NT2/D1 (cell line): ENCODE measurements at places on chromosomes 7 and 10.

GRCh38 chr10:123943307-123943706, 51.7 kb upstream of the CPXM2 start:
- DNase-seq, result no peak

- DNase-seq, result no peak
Observed at GRCh38 chr7:144822223-144822622, 13.6 kb downstream of the TPK1 start.

GRCh38 chr10:66804962-66805361, 120.9 kb upstream of the LRRTM3 start:
- DNase-seq, result no peak

DNA sequence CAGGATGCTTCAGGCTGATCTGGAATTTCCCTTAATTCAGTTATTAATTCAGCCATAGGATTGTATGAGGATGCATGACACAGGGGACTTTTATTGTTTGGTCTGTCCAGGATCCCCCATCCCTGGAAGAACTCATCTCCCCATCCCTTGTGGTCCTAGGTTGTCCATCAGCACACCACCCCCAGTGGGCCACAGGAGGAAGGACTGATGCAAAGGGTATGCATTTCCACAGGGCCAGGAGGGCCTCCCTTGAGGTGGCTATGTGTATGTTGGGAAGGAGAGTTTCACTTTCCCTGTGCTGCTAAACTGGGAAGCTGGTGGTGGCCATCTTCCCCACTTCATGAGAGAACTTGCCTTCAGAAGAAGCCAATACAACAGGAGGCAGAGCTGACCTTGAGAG, 44.6 kb upstream of the GRB10 start:
- DNase-seq, result no peak

DNA sequence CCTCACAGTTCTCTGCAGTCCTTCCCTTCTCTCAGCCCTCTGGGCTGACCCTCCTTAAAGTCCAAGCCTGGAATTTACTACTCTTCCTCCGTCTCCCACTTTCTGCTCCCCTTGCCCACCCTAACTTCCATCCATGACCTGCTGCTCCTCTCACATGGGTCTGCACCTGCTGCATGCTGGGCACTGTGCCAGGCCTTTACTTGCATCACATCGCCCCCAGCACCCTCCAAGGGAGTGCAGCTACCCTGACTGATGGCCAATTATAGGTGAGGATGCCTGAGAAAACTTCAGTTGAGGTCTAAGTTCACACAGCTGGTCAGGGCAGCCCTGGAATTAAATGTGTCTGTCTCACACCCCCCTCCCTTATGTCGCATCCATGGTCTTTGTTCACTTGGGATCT, 53.6 kb upstream of the ZPBP start:
- no peak for DNase-seq

- no peak for DNase-seq
Observed at GRCh38 chr7:159310457-159311171, 165.9 kb upstream of the VIPR2 start.

DNA sequence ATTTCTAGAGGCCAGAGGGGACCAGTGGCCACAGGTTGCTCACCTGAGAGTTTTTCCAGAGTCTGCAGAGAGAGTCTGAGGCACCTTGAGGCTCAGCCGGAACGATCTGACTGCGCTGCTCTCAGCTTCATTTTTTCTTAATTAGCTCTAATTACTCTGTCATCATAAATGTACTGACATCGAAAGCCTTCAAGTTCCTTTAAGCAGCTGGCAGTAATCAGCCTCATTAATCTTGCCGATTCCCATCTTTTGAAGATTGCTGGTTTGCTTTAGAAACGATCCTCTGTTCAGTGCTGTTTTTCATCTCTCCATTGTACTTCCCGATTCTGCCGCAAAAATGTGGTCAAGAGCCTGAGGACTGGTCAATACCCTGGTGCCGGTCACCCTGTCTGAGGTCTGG, 454.7 kb downstream of the TYW1 start:
- no peak for DNase-seq

DNA sequence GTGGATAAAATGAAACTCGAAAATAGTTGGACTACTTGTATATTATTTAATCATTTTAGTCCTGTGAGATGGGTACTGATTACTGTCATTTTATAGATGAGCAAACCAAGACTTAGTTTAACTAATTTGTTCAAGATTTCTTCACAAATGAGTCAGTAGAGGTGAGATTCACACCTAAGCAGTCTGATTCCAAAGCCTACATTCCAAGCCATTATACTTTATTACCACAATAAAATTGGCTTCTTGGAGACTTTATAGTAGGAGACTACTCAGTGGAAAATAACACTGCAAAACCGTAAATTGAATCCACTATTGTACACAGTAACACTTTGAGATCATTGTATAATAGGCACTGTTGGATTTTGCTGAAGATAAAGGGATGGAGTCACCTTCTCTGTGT, 2.2 kb downstream of the PHTF2 start:
- DNase-seq, result no peak

GRCh38 chr10:82190432-82191260, 315.7 kb downstream of the NRG3 start:
- no peak for DNase-seq

- no peak for DNase-seq
Observed at GRCh38 chr10:86372119-86372783, 5.7 kb upstream of the GRID1 start.

DNA sequence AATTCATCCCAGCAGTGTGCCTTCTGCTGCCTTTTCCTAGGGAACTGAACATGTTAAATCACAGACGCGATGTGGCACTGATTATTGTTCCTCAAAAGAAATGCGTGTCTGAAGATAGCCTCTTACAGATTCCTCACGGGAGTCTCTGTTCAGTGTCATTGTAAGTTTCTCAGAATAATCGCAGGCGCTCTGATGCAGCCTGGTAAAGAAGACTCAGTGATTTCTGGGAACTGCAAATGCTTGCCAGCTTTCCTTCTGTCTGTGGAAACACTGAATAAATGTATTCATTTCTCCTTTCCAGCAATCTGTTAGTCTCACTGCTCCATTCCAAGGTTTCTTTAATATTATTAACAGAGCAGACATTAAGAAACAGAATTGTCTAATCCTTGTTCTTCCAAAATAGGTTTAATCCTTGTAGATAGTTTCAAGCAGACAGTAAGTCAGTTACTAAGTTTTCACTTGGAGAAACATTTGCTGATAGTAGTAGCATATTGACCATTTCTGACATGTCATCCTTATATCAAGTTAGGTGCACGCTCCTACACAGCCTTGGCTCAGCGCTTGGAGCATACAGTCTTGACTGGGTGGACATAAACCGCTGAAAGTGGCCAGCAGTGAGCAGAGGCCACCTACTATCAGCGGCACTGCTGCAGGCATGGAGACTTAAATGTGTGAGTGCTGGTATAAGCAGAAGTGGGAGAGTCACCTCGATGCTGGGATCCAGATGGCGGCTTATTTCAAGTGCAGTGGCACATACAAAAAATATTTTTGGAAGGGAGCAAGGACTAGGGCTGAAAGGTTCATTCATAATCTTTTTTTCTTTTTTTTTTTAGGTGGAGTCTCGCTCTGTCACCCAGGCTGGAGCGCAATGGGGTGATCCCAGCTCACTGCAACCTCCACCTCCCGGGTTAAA, 27.7 kb downstream of the MMRN2 start:
- DNase-seq, result no peak

DNA sequence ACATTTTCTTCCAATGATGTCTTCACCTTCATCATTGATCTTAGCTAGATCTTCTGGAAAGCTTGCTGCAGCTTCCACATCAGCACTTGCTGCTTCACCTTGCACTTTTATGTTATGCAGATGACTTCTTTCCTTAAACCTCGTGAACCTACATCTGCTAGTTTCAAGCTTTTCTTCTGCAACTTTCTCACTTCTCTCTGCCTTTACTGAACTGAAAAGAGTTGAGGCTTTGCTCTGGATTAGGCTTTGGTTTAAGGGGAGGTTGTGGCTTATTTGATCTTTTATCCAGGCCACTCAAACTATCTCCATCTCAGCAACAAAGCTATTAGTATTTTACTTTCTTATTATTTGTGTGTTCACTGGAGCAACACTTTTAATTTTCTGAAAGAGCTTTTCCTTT, 125.5 kb upstream of the POM121L12 start:
- DNase-seq, result no peak

GRCh38 chr7:128388145-128388485, 21.7 kb downstream of the IMPDH1 start:
- no peak for DNase-seq

DNA sequence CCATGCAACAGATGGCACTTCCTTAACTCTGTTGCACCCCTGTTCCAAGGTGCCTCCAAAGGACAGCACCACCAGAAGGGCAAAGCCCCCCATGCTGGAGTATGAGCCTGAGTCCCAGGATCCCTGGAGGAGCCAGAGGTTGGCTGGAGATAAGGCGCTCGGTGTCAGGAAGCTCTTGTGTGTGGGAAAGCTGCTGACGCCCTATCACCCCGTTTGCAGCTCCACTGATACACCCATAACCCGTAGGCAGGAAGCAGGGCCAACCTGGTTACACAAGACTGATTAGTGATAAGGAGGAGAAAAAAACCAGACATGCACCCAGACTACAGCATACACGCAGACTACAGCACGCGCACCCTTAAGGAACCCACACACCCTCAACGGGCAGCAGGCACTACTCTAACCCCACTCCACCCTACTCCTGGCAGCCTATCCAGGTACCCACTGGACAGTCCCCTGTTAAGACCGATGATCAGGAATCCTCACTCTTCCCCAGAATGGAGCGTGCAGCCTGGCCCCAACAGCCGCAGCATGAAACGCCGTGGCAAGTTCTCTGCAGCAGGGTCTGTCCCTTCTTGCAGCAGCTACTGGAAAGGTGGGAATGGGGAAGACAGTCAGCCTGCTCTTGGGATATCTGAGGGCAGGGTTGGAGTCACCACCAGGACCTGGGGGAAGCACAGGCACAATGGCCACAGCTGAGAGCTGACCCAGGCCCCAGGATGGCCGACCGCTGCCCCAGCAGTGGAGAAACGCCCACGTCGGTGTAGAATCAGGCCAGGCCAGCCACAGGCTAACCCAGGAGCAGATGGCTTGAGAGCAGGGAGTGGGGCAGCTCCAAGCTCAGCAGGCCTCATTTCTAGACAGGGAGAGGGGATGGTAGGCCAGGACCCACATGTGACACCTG, 38.3 kb upstream of the TUBB8 start:
- DNase-seq, result no peak

DNA sequence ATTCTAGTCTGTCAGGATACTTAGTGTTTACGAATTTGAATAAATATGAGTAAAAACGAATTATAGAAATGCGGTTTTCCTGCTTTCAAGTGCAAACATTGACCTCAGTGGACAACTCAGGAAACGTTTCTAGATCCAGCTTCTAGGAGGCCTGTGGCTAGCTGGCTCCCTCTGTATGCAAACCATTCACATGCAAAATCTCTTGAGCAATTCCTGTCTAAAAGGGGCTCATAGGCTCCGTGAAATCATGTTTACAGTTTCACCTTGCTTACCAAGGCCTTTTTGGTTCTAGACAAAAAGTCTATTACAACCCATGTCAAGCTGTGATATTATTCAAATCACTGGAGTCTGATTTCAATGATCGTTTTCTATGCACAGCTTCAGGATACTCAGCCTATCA, 364.5 kb downstream of the DPP6 start:
- DNase-seq, result peak; percentile 27

- peak; percentile 54 for DNase-seq
Observed at GRCh38 chr7:95199779-95200558, 124.4 kb downstream of the PON1 start.

GRCh38 chr7:21355406-21355874, 72.4 kb upstream of the SP4 start:
- no peak for DNase-seq
